ENCODE measurements at places on chromosomes 3 and 15.
A peak's percentile ranks its signal among the peaks of the same experiment; 100 is the strongest.

- DNase-seq = no peak
These were observed 1.2 kb downstream of the PARP16 start for GRCh38 chr15:65285291-65286068.

DNA sequence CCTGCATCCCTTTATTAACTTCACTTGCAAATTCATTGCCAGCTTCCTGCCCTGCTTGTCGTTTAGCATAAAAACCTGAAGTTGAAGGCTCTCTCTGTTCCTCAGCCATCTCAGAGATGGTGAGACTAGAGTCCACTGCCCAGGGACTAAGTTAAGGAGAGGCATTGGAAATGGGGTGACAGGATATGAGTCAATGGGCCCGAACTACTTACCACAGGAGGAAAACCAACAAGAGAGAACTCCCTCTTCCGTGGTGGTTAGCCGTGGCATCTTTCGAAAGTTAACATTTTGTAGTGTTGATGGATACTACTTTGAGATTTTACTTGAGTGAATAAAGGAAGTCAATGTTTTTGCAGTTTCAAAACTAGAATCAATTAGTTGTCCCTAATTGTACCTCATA lies 65.3 kb downstream of the LRTM1 start:
- DNase-seq = no peak

GRCh38 chr3:102441832-102442231 lies 7.0 kb downstream of the ZPLD1 start:
- no peak for DNase-seq

- DNase-seq = no peak
These were observed 80.9 kb downstream of the STT3B start for GRCh38 chr3:31613654-31614053.

DNA sequence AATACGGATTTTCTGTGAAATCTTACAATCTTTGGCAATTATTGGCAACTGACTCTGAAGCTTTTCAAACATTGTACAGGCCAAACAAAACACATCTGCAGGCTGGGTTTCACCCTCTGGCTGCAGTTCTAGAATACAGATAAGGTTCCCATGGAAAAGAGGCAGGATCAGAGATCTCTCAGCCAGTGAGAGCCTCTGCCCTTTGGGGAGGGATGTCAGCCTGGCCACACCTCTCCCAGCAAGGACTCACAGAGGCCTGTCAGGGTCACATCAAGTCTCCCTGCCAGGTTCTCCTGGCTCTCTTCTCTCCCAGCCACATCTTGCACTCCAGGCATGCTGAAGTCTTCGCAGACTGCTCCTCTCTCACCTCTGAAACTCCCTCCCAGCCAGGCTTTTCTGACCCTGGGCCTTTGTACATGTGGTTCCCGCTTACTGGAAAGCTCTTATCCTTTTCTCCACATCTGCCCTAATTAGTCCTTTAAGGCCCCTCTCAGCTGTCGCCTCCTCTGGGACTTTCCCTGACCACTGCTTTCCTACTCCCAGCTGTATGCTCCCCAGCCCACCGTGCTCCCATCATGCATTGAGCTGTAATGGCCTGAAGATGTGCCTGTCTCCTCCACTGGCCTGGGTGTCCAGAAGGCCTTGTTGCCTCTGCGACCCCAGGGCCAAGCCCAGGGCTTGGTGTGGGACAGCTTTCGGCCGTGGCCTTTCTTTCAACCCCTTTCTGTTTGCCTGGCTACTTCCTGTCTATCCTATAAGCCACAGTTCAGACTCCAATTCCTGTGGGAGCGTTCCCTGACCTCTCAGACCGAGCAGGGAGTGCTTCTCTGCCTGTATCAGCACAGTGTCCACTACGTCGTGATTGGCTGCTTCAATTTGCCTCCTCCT lies 4.3 kb downstream of the RBP1 start:
- DNase-seq = no peak

DNA sequence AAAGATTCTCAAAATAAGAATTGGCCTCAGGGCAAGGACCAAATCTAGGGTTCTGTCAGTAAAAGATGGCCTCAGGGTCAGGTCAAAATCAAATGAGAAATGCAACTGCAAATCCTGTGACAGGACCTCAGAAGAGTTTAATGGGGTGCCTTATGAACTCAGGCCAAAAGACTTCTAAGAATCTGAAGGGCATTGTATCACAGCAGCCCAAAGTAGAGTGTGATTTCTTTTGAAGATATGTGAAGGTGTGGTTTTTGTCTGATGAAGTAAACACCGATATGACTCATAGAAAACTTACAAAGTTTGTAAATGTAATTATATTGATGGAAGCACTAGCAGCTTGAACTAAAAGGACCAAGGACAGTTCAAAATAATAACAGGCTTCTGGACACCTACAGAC lies 966.1 kb downstream of the AGBL1 start:
- DNase-seq = no peak

DNA sequence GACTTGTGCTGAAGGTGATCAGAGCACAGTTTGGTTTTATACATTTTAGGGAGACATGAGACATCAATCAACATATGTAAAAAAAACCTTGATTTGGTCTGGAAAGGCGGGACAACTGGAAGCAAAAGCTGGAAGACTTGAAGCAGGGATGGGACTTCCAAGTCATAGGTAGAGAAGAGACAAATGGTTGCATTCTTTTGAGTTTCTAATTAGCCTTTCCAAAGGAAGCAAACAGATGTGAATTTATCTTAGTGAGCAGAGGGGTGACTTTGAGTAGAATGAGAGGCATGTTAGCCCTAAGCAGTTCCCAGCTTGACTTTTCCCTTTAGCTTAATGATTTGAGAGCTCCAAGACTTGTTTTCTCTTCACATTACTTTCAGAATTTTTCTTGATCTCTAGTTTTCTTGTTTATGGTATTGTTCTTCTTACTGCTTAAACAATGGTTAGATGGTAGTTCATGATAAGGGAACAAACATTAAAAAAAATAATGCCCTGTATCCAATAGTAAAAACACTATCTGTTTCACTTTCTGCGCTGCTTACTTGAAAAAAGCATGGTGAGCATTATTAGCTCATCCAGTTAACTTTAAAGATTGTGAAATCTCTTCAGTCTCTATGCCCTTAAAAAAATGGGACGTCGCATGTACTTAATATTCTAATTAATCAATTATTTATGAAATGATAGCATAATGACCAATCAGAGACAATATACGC lies 48.5 kb upstream of the BCHE start:
- no peak for DNase-seq

DNA sequence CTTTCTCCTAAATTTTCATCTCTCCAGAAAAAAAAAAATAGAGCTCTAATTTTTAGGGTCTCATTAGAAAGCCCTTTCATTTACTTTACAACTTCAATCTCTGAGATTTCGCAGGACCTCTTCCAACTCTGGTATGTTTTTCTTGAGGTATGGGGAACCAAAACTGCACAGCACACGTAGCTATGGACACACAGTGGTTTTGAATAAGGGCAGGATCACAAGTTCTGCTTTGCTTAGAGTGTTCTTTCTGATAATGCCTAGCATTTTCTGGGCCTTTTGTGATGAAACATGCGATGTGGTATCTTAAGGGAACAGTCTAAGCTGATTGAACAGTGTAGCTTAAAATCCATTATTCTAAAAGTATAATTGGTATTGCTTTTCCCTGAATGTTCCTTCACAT lies 25.3 kb downstream of the ZNF592 start:
- DNase-seq = peak; percentile 36

DNA sequence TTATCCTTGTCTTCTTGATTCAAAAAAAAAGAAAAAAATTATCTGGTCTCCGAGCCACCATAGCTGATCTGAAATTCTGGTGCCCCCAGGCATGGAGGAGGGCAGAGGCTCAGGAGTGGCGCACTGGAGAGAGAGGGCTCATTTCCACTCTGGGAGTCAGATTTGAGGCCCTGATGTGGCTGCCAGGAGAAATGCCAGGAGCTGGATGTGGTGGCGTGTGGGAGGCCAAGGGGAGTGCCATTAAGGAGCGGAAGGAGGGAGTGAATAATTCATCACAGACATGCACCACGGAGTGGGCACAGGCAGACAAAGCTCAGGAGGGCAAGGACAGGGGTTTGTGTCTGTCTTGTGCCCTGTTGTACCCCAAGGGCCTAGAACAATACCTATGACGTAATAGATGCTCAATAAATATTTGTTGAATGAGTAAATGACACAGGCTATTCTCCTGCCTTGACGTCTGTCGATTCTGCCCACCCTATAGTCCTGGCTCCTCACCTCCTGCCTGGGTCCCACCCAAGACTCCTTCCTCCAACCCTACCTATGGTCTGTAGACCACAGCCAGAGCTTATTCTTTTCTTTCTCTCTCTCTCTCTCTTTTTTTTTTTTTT lies 12.0 kb upstream of the GRIP2 start:
- no peak for DNase-seq
